ENCODE measurements at places on chromosomes 1 and 21. TPM values are rescaled to one million over a fixed set of nuclear protein-coding genes. Genes with fewer than 3 reads are reported as not detected.

DNA sequence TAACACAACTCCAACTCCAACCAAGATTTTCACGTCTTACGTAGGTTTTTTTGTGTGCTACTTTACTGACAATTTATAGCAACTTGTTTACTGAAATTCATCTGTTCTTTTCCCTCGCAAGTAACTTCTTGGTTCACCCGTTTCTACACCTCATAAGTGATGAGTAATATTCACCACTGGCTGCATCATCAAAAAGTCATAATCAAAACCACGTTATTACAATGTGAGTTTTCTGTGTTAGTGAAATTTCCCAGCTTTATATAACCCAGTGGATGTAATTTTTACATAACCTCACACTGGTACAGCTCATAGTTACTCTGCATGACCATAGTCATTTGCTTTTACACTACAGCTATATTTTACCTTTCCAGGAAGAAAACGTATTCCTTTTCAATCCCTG is 401.1 kb upstream of the LYPLAL1 start:
- DNase-seq: no peak

FGR gene
- 0.35 TPM for total RNA-seq

DNA sequence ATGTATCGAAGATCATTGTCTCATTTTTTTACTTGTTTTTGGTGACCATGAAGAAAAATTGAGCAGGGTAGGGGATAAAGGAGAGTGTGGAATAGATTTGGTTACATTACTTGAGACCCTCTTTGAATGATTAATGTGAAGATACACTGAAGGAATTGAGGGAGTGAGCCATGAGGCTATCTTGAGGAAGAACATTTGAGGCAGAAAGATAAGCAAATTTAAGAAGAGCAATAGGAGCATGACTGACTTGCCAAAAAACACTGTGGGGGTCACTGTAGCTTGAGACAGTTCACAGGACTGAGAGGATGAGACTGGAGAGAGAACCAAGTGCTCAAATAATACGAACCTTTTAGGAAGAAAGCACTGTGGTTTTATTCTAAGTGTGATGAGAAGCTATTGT is 43.1 kb upstream of the PTPRC start:
- DNase-seq: no peak

GRCh38 chr1:14539953-14540563 is 58.4 kb upstream of the KAZN start:
- DNase-seq: no peak

GRCh38 chr1:165861911-165862310 is 34.5 kb downstream of the UCK2 start:
- no peak for DNase-seq

IVNS1ABP gene
- 137 TPM for total RNA-seq

SPRR5 gene
- not detected for total RNA-seq

DNA sequence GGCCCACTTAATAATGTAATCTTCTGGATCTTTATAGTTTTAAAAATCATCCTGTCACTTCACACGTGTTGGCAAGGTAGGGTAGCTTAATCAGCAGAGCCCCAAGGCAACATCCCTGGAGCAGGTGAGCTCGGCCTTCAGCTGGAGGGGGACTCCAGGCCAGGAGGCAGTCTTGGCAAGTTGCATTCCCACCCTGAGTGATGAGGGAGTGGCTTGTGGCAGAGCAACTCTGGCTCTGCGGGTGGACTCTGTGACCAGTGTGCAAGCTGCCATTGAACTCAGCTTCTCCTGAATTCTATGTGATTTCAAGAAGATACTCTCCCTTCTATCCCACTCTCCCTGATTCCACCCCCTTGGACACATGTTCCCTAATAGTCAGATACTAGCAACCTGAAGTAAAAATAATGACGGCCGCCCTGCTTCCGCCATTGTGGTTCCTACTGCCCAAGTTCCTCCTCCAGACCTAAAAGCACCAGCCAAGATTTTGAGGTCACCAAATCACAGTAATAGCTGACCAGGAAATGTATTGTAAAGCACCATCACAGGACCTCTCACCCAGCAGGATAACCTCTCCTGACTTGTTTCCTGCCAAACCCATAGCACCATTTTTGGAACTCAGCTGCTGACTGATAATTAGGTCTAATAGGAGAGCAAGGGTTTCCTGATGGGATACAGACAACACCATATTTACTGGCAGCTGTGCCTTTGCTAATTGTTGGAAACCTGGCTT is 11.5 kb upstream of the LYST start:
- no peak for DNase-seq

DNA sequence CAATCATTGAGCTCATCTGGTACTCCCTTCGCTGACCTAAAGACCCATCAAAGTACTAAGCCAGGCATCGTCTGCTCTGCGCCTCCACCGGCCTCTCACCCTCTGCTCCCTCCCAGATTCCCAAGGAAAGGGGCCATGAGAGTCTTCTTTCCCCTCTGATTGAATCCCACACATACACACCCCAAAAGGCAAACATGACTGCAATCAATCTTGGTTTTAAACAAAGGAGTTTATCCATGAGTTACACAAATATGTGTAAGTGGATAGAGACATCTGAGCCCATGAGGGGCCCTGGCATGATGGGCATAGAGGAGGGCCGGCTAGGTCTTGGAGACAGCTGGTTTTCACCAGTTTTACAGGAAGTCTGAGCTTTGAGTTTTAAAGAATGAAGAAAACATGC is 50.9 kb downstream of the CAPN2 start:
- DNase-seq: no peak

- no peak for DNase-seq
Observed at GRCh38 chr1:222046684-222047263, 304.9 kb upstream of the DUSP10 start.

RAB7B gene
- total RNA-seq: not detected

GRCh38 chr1:5311147-5311546 is 656.7 kb downstream of the AJAP1 start:
- no peak for DNase-seq

ISG15 gene
- total RNA-seq: 71.7 TPM

PGLYRP3 gene
- total RNA-seq: not detected

DNA sequence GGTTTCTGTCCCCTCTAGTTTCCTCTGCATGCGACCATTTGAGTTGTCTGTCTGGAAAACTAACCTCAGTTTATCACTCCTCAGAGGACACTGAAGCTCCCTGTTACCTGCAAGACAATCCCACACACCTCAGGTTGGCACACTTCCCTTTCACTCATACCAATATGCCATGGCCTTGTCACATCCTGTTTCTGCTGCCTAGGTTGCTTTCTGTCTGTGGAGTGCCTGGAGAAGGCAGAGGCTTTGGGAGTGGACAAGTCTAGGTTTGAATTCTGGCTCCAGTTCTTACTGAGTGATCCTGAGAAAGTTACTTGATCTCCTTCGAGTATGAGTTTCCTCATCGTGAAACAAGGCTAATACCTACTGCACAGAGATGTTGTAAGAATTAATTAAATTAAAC is 171.5 kb upstream of the CACYBP start:
- DNase-seq: no peak

GPR25 gene
- total RNA-seq: not detected

GRCh38 chr1:219438386-219438785 is 174.5 kb downstream of the ZC3H11B start:
- DNase-seq: no peak

DNA sequence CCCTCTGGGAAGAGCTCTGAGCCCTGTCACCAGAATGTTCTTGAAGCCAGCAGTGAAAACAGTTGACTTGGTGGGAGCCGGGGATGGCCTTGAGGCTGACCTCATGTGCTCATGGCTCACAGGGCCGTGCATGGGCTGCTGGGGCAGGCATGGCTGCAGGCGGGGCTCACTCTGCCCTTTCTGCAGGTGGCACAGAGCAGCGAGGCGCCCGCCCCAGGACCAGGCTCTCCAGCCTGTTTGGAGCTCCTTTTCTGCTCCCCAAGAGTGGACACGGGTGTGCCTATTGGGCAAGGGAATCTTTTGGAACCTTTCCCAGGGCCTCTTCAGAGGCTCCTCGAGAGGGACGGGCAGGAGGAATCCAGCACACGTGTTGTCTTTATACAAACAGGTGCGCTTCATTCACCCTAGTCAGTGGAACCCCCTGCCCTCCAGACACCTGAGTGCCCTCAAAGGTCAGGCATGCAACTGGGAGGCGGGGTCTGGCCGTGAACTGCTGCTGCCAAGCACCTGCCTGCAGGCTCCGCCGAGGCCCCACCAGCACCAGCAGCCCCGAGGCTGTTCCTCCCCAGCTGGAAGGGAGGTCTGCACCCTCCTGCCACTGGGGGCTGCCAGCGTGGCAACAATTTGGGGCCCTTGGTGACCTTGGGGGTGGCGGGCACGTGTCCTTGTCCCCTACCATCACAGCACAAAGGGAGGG is 2.6 kb upstream of the TTC34 start:
- DNase-seq: no peak

- DNase-seq: no peak
Observed at GRCh38 chr1:95553595-95553994, 319.6 kb downstream of the RWDD3 start.

CFHR3 gene
- not detected for total RNA-seq

- DNase-seq: no peak
Observed at GRCh38 chr1:220529521-220530020, 1.6 kb downstream of the MARK1 start.

GSTM5 gene
- total RNA-seq: 0.06 TPM

DNA sequence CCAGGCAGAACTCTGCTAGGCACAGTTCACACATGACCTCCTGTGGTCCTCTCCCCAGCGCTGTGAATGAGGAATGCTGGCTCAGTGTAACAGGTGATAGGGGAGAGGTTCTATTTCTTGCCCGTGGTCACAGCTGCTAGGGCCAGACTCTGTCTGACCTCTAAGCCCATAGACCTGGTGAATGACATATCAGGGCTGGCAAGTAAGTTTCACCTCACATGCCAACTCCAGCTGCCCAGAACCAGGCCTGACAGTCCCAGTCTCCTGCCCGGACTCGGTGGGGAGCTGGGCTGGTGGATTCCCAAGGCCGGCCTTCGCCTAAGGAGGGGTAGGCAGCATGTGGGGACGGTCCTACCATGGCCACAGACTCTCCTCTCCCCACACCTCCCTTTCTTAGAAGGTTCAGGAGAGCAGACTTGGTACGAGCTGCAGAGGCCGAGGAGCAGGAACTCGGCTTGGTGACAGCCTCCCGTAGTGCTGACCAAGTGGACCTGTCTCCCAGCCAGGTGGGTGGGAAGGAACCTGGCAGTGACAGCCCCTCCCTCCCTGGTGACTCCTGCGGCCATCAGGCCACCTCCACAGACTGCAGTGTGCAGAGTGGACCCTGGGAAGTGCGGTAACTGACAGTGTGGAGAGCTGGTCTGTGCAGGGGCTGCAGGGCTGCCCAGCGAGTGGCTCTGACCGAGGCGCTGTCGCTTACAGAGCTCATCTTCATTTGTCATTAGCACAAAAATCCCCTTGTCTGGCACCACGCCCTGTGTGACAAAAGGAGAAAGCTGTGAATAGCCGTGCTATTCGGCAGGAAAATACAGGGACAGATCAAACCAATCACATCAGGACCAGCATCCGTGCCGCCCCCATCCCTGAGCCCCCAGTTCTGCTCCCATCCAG is 74.6 kb downstream of the SCCPDH start:
- no peak for DNase-seq

DNA sequence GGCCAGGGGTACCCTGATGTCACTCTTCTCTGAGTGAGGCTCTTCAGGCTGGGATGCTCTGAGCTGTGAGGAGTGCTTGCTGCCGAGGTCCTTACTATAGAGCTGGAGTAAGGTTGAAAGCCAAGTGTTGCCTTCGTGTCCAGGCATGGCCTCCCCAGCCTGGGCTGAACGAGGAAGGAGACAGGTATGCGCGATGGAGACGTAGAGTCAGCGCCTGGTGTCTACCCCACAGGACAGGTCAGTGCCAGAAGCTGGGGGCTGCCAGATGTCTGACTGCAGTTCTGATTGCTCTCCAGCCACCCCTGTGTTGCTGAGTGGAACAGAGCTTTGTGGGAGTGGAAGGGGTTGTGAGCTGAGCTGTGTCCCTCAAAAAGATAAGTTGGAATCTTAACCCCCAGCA is 135.8 kb upstream of the AJAP1 start:
- DNase-seq: no peak

GRCh38 chr1:225933072-225933471 is 7.9 kb downstream of the LEFTY2 start:
- DNase-seq: no peak

- peak; percentile 4 for DNase-seq
Observed at GRCh38 chr1:147892216-147892615, 10.4 kb upstream of the GJA8 start.

DNA sequence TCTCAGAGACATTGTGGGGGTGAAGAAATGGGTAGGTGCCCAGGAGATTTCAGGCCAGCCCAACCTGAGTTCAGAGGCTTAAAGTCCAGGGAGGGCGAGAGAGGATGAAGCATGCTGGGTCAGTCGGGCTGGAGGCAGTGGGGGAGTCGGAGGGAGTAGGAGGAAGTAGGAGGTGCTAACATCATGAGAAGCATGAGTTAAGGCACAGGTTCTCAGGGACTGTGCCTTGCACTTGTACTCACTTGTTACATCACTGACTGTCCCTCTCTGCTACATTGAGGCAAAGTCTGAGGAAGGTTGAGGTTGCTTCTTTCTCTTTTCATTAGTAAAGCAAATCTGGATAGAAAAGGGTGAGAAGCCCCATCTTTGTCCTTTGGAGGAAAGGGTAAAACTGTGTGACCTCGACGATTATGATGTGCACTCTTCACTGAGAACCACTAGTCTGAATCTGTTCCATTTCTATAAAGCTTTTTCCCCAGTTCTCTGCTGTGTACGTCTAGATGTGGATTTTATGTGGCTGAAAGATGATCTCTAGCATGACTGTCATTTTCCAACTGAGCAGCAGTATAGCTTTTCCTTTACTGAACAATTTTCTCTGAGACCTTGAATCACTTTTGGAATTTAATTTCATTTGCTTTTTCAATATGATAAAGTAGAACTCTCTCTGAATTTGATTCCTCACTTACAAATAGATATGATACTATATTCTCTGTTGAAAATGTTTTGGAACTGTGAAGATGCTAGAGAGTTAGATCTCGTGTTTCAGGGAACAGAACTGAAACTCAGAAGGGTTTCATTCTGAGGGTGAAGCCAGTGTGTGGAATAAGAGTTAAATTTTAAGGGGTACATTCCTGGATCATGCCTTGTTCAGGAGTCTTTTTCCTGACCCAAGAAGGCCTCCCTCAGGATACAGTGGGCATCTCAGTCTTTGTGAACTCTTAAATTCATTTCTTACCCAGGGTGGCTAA is 94.6 kb downstream of the FGGY start:
- DNase-seq: no peak
